Occipital lobe (tissue), 3 donors: ENCODE measurements at places on chromosomes 4 and X.

DNA sequence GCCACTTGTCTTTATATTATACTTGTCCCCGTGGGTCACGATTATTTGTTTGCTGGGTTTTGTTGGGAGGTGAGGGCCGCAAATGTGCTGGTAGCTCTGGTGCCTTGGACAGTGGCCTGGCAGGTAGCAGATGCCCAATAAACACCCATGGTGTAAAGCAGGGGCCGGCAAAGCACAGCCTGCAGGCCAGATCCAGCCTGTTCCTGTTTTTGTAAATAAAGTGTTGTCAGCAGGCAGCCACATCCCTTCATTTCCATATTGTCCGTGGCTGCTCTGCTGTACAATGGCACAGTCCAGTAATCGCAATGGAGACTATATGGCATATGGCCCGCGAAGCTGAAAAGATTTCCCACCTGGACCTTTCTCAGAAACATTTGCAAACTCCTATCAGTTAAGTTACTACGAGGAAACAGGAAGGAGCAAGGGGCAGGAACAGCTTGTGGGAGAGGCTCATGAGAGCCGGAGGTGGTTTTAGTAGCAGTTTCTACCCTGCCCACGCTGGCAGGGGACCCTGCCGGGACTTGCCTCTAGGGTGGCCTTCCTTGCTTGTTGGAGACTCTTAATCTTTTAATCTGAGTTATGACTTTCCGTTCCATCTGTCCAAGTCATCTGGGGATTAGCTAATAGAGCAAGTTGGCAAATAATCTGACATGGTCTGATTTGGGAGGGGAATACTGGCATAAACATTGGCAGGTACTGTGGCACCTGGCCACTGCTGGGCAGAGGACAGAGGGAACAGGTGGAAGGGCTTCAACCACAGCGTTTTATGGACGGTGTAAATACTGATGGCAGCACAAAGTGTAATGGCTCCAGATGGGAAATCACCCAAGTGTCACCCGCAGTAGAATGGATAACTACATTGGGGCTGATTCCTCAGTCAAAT, 19.6 kb downstream of the CLCN4 start:
- no peak for DNase-seq

- DNase-seq = peak; percentile 56
These were observed 947 bp upstream of the RPL10 start for GRCh38 chrX:154396973-154397887.

DNA sequence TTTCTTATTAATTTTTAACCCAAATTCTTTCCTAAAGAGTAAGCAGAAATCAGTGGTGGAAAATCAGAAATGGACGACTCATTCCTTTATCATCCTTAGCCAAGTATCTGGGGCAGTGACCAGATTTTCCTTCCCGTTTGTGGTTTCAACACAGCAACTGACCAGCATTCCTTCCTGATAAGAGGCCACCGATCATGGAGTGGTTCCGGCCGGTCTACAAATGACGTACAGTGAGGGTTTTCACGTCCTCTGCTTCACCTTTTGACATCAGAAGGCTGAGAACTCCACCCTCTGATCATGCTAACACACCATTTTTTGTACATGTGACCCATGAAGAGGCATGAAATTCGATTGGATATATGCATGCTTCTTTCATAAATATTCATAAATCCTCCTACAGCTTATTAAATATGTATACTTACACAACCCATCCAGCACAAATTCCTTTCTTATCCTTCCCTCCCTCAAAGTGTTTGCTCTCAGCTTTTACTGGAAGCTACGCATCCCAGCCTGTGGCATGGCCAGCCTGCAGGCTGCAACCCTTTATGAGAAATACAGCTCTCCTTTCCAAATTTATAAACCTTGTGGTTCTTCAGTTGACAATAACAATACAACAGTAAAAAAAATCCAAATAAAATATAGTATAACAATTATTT, 173.0 kb upstream of the CASK start:
- DNase-seq = no peak

- DNase-seq = no peak
These were observed 121.0 kb upstream of the ARSJ start for GRCh38 chr4:114100288-114101031.

GRCh38 chr4:67568820-67569219, 10.3 kb downstream of the STAP1 start:
- DNase-seq = no peak

DNA sequence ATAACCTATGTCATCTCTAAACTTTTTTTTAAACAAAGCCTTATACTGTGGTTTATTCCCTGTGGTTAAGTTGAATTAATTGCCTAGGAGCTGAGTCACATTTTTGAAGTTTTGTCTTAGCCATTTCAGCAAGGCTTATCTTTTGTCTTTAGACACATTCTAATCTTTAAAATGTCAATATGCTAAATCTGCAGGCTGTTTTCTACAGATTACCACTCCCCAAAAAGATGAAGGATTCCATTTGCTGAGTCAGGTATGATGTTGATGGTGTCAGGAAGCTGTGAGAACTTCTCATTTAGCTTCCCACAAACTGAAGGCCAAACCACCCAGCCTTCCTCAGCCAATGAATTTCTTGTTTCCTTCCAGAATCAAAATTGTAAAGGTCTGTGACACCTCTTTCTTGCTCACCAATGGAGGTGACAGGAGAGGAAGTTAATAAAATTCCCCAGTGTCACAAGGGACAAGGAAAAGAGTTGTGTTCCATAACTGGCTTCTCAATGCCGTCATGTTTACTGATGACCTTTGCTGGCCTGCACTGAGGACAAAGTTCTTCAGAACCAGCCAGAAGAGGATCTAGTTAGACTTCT, 3.7 kb upstream of the CXCL6 start:
- DNase-seq = no peak

GRCh38 chr4:76748649-76749048, 149.3 kb downstream of the SOWAHB start:
- DNase-seq = no peak

DNA sequence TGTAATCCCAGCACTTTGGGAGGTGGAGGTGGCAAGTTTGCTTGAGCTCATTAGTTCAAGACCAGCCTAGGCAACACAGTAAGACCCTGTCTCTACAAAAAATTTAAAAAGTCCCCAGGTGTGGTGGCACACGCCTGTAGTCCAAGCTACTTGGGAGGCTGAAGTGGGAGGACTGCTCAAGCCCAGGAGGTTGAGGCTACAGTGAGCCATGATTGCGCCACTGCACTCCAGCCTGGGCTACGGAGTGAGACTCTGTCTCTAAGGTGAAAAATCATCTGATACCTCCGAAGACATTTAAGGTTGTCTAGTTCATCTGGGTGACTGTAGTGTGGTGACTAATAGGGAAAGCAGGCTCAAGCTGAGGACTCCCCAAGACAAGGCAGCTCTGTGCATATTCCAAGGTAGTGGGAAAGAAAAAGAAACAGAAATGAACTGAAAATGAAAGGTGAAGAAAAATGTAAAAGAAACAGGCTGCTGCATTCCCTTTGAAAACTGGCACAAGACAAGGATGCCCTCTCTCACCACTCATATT, 23.3 kb downstream of the FRYL start:
- DNase-seq = no peak

GRCh38 chr4:10715696-10716095, 31.1 kb upstream of the CLNK start:
- DNase-seq = no peak

DNA sequence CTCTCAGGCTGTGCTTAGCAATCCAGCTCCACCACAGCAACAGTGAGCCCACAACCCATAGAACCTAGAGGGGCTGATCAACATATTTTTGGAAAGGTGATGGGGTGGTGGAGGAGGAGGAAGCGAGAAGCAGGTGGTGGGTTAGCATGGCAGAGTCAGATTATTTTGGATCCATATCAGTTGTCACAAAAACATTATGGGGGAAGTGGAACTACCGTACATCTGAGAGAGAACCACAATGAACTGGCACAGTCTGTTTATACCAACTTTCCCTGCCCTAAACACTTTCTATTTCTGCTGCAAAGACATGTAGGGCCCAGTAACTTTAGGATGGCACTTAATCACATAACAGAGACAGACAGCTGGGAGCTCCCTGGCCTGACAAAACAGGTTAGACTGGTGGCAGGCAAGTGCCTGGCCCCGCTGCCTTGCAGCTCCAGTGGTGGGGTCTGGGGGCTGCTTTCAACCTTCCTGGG, 4.3 kb downstream of the SLC9A7 start:
- DNase-seq = no peak

- no peak for DNase-seq
These were observed 50.0 kb downstream of the COX18 start for GRCh38 chr4:73019462-73020047.

DNA sequence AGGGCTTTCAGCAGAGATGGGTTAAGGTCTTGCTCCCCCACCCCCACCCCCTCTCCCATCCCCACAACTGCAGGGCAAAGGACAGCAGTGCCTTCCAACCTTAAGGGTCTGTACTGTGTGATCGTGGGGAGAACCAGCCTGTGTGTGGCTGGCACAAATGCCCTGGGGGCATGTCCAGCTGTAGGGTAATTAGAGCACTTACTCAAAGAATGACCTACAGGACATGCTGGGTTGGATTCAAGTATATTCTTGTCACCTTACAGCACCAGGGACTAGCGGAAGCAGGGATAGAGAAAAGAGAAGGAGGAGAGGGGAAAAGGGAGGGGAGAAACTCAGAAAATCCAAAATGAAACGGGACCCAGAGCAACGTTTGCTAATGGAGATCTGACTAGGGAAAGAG, 191.3 kb upstream of the GATB start:
- no peak for DNase-seq

DNA sequence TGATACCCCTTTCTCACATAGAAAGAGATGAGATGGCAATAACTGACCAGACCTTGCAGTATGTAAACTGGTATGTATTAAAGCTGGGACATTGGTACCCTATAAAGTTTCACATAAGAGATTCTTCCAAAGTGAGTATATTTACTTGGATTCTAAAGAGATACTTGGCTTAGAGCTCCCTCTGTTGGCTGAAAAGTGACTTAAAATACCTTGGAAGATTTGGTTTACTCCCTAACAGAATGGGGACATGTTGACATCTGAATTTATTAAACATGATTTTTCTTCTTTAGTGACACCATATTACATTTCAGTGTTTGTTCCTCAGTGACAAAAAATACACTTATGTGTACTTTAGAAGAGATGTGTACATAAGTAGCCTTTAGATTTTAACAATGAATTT, 47.9 kb upstream of the RGN start:
- DNase-seq = no peak

DNA sequence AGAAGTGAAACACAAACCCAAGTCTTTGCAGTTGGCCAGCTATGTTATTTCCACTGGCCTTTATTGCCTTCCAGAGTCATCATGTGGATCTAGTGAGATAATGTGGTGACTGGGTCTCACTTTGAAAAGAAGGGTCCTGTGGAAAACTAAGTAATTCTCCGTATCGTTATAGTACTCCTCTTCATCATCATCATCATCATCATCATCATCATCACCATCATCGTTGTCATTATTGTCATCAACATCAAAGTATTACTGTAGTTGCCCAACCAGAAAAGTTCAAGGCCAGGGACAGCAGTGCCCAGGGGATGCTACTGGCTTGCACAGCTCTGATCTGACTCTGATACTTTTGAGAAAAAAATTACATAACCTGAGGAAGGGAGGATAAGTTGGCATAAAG, 295.6 kb upstream of the F9 start:
- no peak for DNase-seq

GRCh38 chr4:55366621-55367020, 20.6 kb downstream of the SRD5A3 start:
- DNase-seq = no peak

- no peak for DNase-seq
These were observed 216.1 kb upstream of the FAT1 start for GRCh38 chr4:186939766-186940165.

DNA sequence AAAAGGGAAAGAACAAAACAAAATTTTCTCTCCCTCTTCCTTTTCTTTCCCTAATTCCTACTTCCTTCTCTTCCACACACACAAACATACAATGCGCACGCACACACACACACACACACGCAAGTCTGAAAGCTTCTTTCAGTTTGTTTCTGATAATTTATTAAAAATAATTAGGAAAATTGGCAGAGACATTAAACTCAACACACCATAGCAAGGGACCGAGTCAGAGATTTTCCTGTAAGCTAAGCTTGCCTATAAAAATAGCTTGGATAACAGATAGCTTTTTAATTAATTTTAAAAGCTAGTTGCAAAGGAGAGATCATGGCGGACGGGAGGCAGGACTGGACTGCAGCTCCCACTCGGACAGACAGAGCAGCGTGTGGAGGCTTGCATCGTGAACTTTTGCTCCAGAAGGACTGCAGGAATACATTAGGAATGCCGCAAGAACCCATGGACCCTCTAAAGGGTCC, 92.6 kb upstream of the MAPK10 start:
- DNase-seq = no peak

- DNase-seq = no peak
These were observed 129.0 kb upstream of the TECRL start for GRCh38 chr4:64538219-64538618.

- no peak for DNase-seq
These were observed 89.1 kb upstream of the KLHL13 start for GRCh38 chrX:118205421-118206395.

GRCh38 chr4:122500852-122501501, 44.5 kb upstream of the IL2 start:
- no peak for DNase-seq

DNA sequence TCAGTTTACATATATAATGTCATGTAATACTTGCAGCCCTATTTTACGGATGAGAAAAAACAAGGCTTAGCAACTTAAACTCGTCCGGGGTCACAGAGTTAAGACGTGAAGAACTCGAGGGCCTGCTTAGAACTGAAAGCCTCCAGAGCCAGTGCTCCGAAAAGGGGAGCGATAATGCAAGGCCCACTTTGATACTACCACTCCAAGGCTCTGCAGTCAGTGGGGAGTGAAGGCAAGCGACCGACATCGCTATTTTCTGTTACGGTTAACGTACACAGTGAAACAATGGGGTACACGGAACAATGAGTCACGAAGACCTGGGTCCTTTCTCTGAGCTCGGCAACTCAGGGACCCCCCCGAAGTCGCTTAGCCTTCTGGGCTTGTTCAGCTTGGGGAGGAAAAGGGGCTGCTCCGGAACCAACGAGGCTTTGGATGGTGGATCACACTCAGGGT, 965 bp downstream of the PPA2 start:
- DNase-seq = no peak

- no peak for DNase-seq
These were observed 53.1 kb downstream of the ZNF732 start for GRCh38 chr4:252065-252601.

DNA sequence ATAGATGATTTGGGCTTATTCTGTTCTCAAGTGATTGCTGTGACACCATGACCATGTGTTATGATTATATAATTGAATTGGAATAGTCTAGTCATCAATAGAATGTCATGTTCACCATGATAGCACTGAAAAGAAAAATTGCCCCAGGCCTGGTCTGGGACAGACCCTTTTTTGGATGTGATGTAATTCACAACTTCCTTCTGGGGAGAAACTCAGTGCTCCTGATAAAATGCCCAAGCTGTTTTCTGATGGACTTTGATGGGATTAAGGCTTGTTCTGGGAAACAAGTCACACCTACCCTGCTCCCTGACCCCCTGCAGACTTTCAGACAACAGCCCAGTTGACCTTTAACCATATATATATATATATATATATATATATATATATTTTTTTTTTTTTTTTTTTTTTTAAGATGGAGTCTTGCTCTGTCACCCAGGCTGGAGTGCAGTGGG, 65.3 kb downstream of the RHOH start:
- no peak for DNase-seq

- no peak for DNase-seq
These were observed 129.5 kb downstream of the LARP7 start for GRCh38 chr4:112766422-112766821.
